ENCODE measurements at places on chromosomes 16 and 17.

GRCh38 chr16:79402920-79403319 lies 197.6 kb downstream of the MAF start:
- DNase-seq, result no peak

- DNase-seq, result no peak
These were observed 1.1 kb upstream of the SLC16A3 start for GRCh38 chr17:82227629-82228277.

DNA sequence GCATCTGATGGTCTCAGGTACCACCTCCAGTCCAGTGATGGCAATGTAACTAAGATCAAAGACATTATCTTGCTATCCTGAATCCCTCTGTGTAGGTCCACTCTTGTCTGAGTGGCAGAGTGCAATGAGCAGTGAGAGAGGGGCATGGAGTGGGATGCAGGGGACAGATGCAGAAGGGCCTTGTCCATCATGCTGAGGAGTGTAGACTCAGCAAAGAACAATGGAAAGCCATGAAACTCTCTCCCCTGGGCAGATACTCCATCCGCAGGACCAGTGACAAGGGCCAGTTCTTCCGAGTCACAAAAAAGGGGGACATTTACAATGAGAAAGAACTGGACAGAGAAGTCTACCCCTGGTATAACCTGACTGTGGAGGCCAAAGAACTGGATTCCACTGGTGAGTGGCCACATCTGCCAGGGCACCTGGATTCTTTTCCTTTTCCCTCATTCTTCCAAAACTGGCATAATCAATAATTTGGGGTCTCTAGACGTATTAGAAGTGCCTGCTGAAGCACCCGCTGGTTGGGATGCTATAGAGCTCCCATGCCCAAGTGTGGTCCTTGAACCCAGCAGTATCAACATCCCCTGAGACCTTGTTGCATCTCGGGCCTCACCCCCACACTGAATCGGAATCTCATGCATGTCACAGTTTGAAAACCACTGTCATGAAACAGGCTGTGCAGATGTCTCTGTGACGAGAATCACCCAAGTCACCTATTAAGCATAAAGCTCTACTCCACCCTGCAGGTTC lies 29.5 kb downstream of the CDH5 start:
- DNase-seq, result no peak

GRCh38 chr17:61809816-61810392 lies 53.4 kb downstream of the BRIP1 start:
- peak; percentile 68 for DNase-seq

GRCh38 chr17:83081684-83082201 lies 2.3 kb downstream of the METRNL start:
- DNase-seq, result no peak

GRCh38 chr16:19307587-19308241 lies 22.2 kb downstream of the CLEC19A start:
- DNase-seq, result no peak

- no peak for DNase-seq
These were observed 232.3 kb downstream of the XYLT1 start for GRCh38 chr16:17238285-17239028.

- peak; percentile 36 for DNase-seq
These were observed 22.4 kb downstream of the LSM12 start for GRCh38 chr17:44044071-44044470.

DNA sequence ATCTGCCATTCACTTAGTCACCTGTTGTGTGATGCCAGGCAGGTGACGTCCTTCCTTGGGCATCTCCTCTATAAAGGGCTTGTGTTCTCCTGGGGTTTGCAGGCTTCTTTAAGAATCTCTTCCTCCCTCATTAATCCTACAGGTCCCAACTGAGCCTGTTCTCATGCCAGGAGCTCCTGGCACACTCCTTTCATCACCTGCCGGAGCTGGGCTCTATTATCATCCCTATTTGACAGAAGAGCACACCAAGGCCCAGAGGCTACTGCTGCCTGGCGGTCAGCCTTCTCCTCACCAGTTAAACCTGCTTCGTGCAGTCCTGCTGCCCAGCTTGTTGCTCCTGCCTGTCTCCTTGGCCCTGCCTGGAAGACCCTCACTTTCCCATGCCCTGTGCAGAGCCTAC lies 51.2 kb downstream of the RAI1 start:
- DNase-seq, result no peak

DNA sequence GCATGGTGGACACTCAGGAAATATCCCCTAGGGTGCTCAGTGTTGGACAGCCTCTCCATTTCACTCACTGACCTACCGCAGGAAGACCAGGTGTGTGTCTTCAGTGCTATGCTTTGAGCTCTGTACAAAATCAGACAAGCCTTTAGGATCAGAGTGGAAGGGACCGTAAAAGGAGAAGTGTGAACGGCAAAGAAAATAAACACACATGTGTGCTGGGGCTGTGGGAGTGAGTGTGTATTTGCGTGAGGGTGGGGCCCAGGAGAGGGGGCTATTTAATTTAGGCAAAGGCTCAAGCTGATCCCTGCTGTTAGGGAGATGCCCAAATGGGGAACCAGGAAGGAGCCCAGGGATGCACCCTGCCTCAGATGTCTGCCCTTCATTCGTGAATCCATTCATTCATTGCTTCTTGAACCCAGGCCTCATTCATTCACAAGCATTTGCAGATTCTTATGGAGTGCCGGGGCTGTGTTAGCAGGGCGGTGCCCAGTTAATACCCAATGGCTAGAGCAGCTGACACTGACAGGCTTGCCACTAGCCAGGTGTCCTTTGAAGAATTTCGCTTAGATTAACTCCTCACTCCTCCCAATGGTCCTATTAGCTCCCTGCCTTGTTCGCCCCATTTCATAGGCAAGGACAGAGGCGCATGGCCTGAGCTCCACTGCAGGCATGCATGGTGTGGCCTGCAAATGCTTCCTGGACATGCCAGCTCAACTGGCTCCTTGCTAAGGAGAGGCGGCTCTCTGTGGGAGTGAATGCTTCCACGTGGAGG lies 296.7 kb upstream of the FOXF1 start:
- no peak for DNase-seq

- DNase-seq, result peak; percentile 99
These were observed 40.6 kb downstream of the MIS12 start for GRCh38 chr17:5526821-5527598.

DNA sequence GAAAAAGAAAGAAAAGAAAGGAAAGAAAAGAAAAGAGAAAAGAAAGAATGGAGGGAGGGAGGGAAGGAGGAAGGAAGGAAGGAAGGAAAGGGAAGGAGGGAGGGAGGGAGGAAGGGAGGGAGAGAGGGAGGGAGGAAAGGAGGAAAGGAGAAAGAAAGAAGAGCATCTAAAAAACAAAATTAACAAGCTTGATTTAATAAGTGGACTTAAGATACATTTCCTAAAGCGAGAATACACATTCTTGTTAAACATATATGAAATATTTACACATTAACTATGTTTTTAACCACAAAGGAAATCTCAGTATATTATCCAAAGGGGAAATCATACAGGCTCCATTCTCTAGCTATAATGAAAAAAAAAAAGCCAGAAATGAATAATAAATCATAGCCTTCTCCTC lies 47.3 kb upstream of the IRX5 start:
- DNase-seq, result no peak

- DNase-seq, result peak; percentile 60
These were observed 48.5 kb downstream of the ZNF18 start for GRCh38 chr17:11948789-11949188.

DNA sequence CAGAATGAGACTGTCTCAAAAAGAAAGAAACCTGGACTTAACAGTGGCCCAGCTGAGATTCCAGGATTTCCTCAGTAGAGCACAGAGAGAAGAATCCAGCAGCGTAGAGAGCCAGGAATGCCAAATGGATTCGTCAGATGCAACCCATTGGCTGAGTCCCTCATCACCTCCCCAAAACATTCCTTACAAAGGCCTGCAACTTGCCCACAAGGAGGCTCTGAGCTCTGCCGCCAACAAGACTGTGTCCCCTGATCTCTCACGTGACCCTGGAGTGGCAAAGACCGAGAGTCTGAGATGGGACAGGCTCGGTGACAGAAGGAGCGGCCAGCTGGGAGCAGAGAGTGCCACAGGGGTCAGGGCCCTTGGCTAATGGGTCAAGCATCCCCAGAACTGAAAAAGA lies 6.9 kb upstream of the CHMP6 start:
- DNase-seq, result peak; percentile 98

GRCh38 chr17:40952661-40953060 lies 14.1 kb downstream of the KRT39 start:
- DNase-seq, result peak; percentile 80

GRCh38 chr17:36907407-36907806 lies 29.9 kb upstream of the LHX1 start:
- no peak for DNase-seq

All from EL (cell line).